Choroid plexus epithelial cell (primary cell): ENCODE measurements at places on chromosomes 2 and 18.

GRCh38 chr18:22858121-22858520, 75.0 kb upstream of the RBBP8 start:
- DNase-seq: no peak

DNA sequence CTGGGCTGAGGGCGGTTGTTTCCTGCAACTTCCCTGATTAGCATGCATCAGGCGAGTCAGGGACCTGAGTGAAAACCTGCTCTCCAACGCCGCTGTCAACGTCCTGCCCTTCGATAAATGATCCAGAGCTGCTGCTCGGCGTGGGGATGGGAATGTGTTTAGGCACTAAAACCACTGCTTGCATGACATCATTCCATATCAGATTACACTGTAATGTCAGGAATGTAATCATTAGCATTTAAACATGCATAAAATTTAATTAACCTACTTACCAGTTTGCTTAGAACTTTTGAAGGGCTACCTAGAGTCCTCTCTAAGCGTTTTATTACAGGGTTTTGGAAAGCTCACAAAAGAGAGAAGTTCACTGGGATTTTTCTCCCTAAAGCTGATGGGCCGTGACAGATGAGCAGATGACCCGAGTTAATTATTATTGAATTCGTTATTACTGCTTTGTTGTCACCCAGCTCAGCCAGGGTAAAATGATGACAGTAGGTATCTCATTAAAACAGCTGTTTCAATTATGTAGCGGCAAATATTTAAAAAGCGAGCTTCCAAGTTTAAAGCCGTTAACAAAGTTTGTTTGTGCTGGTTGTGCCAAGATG, 685.6 kb upstream of the SALL3 start:
- DNase-seq: no peak

- no peak for DNase-seq
Observed at GRCh38 chr18:34583895-34584294, 126.2 kb upstream of the DTNA start.

DNA sequence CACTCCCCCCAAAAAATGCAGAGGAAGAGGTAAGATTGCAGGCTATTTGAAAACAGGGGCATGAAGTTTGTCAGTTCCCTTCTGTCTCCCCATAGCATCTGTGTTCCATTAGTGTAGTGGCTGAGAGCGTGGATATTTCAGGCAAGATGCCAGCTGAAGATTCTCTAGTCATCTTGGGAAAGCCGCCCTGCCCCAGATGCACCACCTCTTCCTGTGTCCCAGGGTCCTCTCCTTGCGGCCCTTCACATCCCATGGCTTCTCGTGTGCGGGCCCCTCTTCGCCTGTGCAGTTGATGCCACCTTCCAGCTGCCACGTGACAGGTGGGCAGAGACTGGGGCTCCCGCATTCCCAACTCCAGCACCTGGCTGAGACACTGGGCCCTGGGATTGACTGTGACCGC, 16.1 kb downstream of the TMEM127 start:
- peak; percentile 62 for DNase-seq

GRCh38 chr2:120233292-120233691, 10.1 kb upstream of the TMEM185B start:
- no peak for DNase-seq

GRCh38 chr18:48000701-48001100, 70.2 kb upstream of the SMAD2 start:
- DNase-seq: no peak

DNA sequence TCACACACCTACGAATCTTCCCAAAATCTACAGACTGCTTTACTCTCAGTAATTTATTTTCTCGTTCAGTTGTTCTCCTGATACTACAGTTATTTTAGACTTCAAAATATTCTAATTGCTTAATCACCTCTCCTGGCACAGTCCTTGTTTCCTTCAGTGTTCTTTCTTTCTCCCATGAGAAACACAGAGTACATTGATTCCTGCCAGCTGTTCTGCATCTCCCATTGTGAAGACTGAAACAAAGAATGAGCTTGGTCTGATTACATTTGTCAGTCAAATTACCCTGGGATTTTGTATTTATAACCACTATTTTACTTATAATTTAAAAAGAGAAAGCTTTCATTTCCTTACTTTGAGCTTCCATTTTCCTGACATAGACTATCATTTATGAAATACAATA, 63.9 kb upstream of the TANK start:
- DNase-seq: peak; percentile 75

DNA sequence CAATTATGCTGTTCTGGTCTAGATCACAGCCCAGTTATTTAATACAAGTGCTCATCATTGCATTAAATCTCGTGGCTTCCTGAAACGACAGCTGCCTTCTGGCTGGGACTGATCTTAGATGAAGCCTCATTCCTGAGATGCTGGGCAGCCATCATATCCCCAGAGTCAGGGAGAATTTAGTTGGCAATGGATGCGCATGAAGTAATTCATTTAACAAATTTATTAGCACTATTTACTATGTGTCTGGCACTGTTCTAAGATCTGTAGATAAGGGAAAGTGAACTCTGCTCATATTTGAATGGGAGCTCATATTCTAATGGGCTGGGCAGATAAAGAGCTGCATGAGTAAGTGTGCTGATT, 244.7 kb downstream of the KCNS3 start:
- DNase-seq: no peak

DNA sequence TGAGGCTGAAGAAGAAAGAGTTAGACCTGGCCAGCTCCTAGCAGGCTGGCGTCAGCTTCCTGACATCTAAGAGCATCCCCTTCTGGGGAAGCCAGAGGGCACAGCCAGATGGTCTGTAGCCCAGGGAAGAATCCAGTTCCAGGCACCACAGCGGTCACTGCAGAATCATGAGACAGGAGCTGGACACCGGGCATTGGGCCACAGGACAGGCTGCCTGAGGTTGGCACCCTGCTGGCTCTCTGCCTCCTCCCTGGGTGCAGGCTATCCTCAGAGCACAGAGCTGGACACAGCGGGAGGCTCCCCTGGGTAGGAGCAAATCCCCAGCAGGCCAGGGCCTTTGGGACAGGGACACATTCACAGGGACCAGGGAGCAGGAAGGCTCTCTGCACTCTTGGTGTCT, 19.8 kb upstream of the ATOH8 start:
- DNase-seq: no peak

GRCh38 chr2:200430017-200430416, 79.9 kb downstream of the KCTD18 start:
- no peak for DNase-seq

DNA sequence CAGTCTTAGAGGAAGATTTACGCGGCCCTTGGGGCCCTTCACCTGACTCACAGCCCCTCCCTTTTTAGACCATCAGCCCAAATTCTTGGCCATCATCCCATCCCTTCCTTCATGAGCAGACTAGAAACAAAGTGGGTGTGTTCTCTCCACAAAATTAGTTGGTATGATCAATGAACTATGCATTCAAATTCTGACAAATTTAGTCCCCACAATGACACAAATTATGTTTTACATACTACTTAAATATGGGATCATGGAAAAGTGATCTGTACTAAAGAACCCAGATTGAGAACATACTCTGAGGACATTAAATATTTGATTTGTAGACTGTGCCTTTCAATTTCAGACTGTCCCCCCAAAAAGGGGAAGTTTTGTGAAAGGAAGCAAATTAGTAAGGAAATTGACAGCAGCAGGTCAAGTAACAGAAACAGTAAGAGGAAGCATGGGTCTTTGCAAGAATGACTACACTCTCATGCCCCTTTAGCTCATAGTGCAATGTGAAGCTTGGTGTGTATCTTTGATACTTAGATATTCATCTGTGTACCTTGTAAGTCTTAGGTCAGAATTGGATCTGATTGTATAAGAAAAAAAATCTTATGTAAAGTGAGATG, 2.2 kb upstream of the MAPRE2 start:
- no peak for DNase-seq

GRCh38 chr2:201680743-201681142, 17.7 kb downstream of the MPP4 start:
- peak; percentile 26 for DNase-seq

DNA sequence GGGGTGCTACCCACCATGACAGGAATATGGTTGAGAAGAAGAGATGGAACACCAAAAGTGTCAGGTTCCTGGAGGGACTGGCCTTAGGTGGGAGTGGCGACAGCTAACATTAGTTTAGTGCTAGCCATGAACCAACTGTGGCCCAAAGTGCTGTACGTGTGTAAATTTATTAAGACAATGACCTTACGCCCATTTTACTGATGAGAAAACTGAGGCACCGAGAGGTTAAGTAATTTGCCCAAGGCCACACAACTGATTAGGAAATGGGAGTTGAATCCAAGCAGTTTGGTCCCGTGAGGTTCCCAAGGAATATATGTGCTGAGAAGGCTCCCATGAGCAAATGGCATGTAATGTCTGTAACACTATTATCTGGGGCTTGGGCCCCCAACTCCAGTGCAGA, 109.5 kb upstream of the SLC1A4 start:
- DNase-seq: no peak

- DNase-seq: peak; percentile 62
Observed at GRCh38 chr2:181396256-181397123, 60.7 kb upstream of the ITGA4 start.

DNA sequence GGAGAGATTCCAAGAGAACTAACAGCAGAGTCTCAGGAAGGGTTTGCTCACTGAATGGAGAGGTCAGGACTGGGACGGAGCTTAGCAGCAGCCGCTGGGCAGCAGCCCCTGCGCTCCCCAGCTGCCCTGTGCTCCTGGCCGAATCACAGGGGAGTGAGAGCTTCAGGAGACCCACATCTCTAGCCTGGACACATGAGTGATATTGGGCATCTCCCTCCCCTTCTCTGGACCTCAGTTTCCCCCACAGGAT, 511 bp downstream of the MATN3 start:
- no peak for DNase-seq

- DNase-seq: no peak
Observed at GRCh38 chr2:13711154-13711553, 921.4 kb upstream of the LRATD1 start.

DNA sequence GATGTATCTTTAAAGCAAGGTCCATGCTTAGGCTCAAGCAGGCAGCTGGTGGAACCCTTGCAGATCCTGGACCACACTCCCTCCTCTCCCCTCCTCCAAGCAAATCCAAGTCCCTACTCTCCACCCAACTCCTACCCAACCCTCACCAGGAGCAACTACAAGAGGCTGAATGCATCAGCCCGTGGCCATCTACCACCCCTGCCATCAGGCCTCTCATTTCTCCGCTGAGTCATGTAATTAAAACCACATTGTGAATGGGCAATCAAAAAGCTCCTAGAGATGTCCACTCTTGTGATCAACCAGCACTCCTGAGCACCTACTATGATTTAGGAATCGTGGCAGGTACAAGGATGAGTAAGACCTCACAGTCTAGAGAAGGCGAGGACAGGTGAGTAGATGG, 142.2 kb upstream of the CAPN13 start:
- no peak for DNase-seq

DNA sequence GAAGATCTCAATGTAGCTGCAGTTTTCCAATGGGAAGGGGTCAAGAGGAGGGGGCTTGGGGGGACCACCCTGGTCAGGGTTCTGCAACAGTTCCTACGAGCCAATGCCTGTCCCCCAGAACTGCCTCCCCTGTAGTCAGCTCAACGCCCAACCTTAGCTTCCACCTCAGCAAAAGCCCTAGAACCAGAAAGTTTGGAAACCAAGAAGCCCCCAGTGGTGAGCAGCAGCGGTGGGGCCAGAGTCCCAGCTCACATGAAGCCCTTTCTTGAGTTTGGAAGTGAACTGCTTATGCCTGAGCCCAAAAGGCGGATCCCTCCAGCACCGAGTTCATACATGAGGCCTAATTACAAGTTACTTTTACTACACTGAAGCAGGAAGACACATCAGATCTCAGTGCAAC, 162.4 kb downstream of the HDAC4 start:
- DNase-seq: no peak

DNA sequence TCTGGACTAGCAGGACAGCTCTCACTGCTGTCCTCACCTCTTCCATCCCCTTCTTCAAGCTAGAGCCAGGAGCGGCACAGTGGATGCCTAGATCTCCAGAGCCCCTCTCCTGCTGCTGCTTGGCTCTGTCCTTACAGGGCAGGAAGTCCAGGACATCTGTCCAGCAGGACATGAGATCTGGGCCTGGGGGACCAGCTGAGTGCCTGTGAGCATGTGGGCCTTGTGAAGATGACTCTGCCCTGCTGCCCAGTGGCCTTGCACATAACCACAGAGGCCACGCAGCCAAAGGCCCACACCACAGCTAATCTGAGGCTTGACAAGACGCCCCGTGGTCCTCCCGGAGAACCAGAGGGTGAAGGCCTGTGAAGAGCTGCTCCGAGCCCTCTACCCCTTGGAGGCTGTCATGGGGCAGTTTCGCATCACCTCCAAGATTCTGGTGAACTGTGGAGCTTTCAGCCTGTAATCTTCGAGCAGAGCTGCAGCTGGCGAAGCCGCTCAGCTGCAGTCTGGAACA, 516.7 kb upstream of the HS6ST1 start:
- no peak for DNase-seq

- peak; percentile 80 for DNase-seq
Observed at GRCh38 chr2:145380436-145381017, 860.6 kb upstream of the ZEB2 start.

GRCh38 chr2:216242365-216242764, 129.9 kb downstream of the MARCHF4 start:
- no peak for DNase-seq

DNA sequence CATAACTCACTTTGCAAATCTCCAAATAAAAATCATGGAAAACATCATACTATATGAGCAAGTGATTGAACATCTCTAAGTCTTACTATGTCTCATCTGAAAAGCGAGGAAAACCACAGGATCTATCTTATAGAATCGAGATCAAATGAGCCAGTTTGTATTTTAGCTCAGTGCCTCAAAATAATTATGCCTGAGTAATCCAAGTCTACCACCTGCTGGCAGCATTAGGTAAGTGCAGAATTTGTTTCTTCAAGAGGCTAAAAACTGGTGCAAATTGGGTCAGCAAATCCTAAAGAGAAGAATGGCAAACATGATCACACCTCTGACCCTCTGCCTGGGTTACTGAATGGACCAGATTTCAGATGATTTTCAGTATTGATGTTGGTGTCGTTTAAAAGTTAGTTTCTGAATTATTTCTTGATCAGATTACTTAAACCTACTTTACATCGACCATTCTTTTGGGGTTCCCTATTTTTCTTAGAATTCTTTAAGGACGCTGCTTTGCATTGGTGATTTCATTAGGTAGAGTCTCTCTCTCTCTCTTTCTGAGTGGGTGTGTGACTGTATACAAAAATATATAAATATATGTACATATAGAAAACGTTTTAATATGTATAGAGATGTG, 12.7 kb upstream of the FHOD3 start:
- DNase-seq: peak; percentile 82

GRCh38 chr18:6543330-6543908, 128.7 kb upstream of the L3MBTL4 start:
- DNase-seq: peak; percentile 73

- no peak for DNase-seq
Observed at GRCh38 chr2:2332381-2332780, 1.3 kb upstream of the MYT1L start.
